Jurkat, Clone E6-1 (cell line): ENCODE measurements at places on chromosomes 2 and 18.

DNA sequence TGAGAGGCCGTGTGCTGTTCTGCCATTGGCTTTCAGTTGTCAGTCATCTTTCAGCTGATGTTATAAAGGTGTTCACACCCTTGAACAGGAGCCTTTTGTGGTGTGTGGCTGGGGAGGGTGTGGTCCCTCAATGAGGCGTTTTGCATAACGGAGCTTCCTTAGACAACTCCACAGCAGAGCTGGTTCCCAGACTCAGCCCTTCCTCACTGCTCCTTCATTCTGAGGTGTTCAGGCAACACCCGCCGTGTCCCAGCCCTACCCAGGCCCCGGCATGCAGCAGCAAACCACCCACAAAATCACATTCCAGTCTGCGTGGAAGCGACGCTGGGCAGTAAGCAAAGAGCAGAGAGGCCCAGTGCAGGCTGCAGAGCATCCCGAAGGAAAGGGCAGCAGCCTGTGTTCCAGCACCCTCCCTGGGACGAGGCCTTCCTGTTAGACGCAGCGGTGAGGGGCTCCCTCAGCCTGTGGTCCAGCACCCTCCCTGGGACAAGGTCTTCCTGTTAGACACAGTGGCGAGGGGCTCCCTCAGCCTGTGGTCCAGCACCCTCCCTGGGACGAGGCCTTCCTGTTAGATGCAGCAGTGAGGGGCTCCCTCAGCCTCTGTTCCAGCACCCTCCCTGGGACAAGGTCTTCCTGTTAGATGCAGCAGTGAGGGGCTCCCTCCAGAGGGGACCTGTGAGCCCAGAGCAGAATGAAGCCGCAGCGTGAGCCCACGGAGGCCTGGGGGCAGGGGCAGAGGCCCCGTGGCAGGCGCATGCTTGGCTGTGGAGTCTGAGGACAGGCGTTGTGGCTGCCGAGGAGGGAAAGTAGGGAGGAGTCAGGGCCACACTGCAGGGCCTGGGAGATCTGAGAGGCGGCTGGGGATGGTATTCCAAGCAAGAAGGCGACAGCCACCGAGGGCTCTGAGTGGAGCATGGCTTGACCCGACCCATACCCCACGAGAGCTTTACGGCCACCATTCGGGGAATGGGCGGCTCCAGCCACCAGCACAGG is 201.8 kb upstream of the HDAC4 start:
- DNase-seq = peak; percentile 84

GRCh38 chr2:216066230-216066629 is 15.4 kb downstream of the PECR start:
- no peak for DNase-seq

DNA sequence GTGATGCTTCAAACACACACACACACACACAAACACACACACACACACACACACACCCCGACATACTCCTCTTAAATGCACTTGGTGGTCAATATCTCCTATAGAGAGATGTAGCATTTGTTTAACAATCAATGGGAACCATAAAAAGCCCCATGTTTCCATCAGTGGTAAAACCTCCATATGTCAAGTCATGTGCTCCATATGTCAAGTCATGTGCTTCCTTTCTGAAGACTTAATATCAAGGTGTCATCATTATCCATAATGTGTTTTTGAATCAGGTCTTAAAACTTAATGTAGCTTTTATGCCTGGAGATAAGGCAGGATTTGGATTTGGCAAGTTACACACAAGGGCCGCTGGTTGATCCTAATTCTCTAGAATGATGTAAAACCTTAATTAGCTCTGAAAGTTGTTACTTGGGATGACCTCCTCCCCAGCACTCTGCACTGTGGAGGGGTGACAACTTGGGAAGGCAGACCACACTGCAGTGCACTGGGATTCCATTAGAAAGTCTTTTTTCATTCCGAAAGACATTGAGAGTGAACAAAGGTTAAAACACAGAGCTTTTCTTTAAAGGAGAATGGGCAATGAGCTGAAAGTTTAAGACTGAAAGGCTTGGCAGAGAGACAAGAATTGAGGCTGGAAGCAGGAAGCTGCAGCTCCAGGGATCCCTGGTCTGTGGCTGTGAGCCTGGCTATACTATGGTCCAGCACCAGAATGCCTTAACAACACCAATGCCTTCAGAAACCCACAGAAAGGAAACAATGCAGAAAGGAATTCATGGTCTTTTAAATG is 26.4 kb downstream of the ALK start:
- no peak for DNase-seq

DNA sequence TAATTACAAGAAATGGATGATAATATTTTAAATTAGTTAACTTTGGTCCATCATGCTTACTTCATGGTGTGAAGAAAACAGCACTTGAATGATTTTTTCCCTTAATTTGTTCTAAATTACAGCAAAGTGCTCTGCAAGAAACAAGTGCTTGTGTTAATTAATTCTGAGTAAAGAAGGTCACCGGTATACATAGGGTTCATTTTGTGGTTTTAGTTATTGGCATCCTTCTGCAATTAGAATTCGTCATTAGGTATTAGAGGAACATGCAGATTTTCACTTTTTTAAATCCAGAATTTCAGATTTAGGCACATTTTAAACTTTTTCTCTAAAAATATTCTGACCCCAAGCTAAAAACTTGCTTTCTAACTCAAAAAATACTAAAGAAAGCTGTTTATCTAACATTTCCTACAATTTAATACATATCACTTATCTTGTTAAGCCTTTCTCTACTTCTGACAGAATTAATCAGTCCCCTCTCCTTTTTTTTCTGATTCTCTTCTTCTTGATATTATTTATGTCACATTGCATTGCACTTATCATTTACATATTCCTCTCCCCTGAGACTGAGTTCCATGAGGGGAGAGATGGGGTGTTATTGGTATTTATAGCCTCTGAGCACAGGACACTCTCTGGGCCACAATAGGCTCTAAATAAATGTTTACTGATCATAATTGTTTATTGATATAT is 129.2 kb downstream of the PLA2R1 start:
- no peak for DNase-seq

DNA sequence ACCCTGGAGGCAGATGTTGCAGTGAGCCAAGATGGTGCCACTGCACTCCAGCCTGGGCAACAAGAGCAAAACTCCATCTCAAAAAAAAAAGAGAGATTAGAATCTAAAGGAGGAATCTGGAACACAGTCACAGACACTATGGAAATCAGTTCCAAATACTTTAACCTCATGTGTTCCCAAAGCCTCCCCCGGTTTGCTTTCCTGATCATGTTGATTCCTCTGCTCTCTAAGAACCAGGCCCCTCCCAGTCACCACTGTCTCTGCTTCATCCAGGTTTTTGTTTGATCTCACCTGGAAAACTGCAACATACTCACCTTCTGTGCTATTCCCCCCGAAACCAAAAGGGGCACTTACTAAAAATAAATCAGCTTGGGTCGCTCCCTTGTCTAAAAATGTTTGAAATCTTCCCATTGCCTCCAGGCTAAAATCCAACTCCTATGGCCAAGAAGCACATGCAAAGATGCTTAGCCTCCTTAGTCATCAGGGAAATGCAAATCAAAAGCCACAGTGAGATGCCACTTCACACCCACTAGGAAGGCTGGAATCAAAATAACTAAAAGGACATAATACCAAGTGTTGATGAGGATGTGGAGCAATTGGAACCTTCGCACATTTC is 6.2 kb upstream of the NEU2 start:
- no peak for DNase-seq

DNA sequence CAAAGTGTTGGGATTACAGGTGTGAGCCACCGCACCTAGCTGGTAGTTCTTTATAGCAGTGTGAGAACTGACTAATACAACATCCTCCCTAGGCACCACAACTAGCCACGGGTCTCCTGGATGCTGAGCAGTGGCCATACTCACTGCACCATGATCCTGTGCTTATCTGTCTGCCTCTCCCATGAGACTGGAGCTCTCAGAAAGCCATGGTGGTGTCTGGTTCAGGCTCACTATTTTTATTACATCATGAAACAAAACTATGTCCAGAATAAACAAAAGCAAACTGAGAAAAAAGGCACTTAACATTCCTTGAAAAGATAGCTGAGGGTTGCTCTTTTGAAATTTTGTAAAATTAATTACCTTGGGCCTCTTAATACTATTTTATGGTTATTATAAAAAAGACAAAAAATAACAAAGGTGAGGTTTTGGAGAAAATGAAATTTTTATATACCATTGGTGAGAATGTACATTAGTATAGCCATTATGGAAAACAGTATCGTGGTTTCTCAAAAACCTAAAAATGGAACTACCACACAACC is 90.7 kb upstream of the TFCP2L1 start:
- DNase-seq = no peak

GRCh38 chr2:144519934-144520731 is at the start of gene ZEB2:
TSS of gene ZEB2 (minus strand) at chr2:144520119. CDS start at chr2:144517350, 2,769 bp downstream.
- no peak for DNase-seq

DNA sequence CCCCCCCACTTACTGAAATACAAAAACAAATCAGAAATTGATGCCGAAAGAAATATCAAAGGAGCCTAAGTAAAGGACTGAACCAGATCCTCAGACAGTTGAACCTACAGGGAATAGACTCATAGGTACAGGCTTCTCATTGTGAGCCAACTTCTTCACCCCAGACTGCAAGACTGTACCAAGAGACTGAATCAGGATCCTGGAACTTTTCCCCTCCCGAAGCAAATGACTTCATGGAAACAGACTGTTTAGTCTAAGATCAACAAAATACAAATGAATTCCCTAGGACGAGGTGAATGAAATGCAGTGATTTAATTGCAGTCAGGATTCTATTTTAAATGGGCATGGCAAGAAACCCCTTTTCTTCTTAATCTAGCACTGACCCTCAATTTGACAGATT is 53.6 kb upstream of the RNF152 start:
- no peak for DNase-seq

DNA sequence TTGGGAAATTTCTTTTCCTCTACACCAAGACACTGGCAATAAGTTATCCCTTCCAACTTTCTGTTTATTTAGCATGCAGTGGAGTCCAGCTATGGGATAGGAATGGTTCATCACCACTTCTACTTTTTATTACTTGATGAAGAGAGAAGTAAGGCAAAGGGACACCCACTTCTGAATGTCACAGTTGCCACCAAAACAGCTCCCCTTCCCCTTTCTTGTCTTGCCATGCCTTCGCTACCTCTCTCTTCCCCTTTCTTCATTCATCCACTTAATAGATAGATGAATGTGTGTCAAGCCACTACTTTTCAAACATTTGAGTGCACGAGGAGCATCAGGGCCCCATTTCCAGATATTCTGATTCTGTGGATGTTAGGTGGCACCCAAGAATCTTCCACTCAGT is 59.6 kb downstream of the KCTD18 start:
- no peak for DNase-seq

GRCh38 chr2:180927030-180927686 is 53.2 kb upstream of the UBE2E3 start:
- DNase-seq = no peak

DNA sequence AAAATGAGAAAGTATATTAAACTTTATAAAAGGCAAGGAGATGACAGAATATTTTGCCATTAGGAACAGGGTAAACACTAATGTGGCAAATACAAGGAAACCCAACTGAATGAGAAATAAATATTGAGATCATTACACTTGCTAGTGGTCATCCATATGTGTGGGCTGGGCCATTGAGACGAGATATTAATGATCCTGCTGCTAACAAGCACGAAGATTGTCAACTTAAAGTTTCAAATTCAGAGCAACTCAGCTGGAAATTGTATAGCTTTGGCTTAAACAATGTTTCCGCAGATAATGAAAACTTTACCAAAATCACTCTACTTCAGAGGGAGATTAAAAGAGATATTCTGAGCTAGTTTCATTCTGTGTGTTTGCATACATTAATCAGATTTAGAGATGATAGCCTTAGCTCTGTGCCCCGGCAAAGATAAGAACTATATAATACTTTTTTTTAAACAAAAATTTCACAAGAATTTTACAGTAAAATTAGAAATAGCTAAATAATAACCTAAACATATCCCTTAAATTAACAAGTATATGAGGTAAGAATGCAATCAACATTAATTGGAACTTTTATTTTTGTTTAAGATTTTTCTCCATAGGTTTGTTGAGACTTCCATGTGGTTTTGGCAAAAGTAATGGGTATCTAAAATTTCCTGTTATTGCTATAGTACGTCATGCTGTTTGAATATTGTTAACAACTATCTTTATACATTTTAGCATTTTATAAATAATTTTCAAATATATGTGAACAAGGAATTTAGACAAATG is 40.0 kb downstream of the FN1 start:
- DNase-seq = no peak

- DNase-seq = no peak
These were observed 504 bp downstream of the ASAP2 start for GRCh38 chr2:9206991-9207640.

DNA sequence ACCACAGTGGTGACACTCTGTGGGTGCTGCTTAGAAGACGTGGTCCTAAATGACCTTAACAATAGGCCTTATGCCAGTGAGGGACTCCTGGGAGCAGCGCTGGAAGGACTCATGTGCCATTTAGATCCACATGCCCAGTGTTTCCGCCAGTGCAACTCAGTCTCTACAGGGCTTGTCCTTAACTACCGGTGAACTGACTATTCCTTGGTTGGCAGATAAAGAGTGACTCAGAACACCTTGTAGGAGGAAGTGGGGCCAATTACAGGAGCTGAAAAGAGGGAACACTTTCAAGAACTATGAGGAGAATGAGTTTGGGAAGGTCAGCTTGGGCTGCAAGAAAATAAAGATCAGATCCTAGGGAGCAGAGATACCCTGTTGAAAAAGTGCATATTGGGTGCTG is 1.8 kb upstream of the CDK5R2 start:
- DNase-seq = no peak

DNA sequence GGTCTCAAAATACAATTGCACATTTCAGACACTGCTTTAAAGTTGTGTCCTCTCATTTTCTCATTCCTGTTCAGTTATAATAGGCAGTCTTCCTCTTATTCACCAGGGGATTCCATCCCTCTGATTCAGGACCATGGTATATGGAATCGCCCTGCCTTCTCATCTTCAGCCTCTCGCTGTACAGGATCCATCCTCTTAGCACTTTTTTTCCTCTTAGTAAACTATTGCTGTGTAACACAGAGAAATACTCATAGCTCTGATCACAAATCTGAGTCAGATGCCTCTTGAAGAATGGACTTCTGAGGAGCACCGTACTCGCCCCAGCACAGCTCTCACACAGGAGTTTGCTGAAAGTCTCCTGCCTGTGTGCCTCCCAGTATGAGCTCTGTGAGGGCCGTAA is 11.3 kb downstream of the RMP24 start:
- no peak for DNase-seq

DNA sequence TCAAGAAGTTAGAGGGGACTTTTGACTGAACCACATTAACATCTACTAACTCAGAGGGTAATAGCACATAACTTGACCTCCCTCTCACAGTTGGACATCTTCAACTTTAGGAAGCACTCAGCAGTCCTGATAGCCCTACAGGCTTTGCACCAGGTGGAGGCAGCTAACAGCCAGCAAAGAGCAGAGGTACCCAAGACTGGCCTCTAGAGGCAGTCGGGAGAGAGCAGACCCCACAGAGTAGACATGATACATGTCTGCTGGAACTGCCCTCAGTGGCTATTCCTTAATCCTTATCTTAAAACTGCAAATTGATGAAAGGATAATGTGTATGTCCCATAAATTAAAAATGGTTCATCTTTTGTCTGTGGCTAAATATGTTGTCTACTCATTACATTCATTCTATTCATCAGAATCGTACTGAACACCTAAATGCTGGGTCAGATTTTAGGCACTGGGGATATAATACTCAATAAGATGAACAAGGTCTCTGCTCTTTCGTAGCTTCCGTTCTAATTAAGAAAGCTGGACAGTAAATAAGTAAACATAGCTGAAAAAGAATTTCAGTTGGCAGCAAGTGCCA is 49.8 kb downstream of the CAB39 start:
- peak; percentile 9 for DNase-seq

- no peak for DNase-seq
These were observed 210.5 kb upstream of the NRP2 start for GRCh38 chr2:205471776-205472175.

GRCh38 chr2:64905338-64906024 is 83.7 kb upstream of the SLC1A4 start:
- no peak for DNase-seq
